Stomach (tissue), 19 donors: ENCODE measurements at places on chromosomes 3 and 15.
A peak's percentile ranks its signal among the peaks of the same experiment; 100 is the strongest.

- DNase-seq, result no peak
- no peak overlapping the region for H3K4me3 ChIP-seq
- H3K27me3 ChIP-seq, result no peaks in the 10 kb centered on the region
- H3K36me3 ChIP-seq, result no peaks in the 10 kb centered on the region
- no peaks in the 10 kb centered on the region for H3K4me1 ChIP-seq
- no peak overlapping the region for H3K27ac ChIP-seq
Measured at GRCh38 chr3:116920826-116921610, 211.4 kb downstream of the TUSC7 start.

GRCh38 chr15:63597038-63597790, at the start of gene FBXL22:
Gene FBXL22 (plus strand): TSS chr15:63597387. CDS start chr15:63597393, 6 bp downstream.
- DNase-seq, result no peak
- H3K36me3 ChIP-seq, result peaks cover 26% of the 10 kb centered on the region

DNA sequence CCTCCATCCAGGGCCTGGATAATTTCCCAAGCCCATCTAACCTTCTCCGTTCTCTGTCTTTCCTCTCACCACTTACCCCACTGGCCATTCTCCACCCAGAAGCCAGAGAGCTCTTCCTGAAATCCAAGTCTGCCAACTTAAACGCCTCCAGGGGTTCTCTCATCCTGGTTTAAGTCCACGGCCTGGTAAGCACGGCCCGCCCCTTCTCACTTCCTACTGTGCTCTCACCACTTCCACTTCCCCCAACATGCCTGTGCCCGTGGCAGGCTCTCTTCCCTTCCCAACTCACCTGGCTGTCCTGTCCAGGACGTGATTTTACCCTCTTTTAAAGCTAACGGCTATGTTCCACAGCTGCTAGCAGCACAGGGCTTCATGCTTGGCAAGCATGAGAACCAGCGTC, 1.7 kb upstream of the CX3CR1 start:
- H3K4me1 ChIP-seq, result no peaks in the 10 kb centered on the region
- no peak for DNase-seq
- no peaks in the 10 kb centered on the region for H3K27me3 ChIP-seq
- H3K36me3 ChIP-seq, result no peaks in the 10 kb centered on the region
- no peak overlapping the region for H3K27ac ChIP-seq

DNA sequence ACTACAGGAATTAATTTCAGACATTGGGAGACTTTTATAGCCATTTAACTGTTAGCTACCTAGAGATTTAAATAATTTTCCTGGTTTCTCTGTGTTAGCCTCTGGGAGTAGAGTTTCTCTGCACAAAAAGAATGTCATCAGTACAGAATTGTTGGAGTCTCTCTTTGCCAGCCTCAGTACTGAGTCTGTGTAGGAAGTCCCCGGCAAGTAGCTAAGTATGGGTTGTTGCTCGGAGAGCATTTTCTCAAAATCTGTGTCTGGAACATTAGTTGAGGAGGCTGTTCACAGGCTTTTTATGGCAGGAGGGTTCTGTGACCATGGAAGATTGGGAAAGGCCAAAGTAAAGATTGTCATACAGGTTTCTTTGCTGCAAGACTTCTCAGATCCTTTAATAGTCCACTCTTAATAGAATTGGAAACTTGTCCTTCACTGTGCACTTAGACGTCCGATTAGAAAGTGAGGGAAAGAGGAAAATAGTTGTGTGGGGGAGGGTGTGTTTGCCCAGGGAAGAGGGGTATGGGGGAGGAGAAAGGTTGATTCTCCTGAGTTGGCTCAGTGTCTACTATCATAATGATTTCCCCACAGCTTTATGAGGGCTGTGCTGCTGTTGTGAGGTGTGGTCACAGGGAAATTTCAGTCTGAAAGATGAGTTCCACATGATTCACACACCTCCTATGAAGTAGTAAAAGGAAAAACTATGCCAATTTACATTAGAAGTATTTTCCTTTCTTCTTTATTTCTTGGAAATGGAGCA, 207.1 kb downstream of the PTPRG start:
- H3K4me3 ChIP-seq, result no peak overlapping the region
- H3K27me3 ChIP-seq, result no peaks in the 10 kb centered on the region
- H3K27ac ChIP-seq, result no peak overlapping the region
- DNase-seq, result no peak
- H3K36me3 ChIP-seq, result no peaks in the 10 kb centered on the region

- no peak overlapping the region for H3K4me3 ChIP-seq
- no peaks in the 10 kb centered on the region for H3K36me3 ChIP-seq
- peak overlapping the region; percentile 81 for H3K27ac ChIP-seq
- no peaks in the 10 kb centered on the region for H3K27me3 ChIP-seq
Measured at GRCh38 chr3:58042947-58043707, 34.9 kb downstream of the FLNB start.

DNA sequence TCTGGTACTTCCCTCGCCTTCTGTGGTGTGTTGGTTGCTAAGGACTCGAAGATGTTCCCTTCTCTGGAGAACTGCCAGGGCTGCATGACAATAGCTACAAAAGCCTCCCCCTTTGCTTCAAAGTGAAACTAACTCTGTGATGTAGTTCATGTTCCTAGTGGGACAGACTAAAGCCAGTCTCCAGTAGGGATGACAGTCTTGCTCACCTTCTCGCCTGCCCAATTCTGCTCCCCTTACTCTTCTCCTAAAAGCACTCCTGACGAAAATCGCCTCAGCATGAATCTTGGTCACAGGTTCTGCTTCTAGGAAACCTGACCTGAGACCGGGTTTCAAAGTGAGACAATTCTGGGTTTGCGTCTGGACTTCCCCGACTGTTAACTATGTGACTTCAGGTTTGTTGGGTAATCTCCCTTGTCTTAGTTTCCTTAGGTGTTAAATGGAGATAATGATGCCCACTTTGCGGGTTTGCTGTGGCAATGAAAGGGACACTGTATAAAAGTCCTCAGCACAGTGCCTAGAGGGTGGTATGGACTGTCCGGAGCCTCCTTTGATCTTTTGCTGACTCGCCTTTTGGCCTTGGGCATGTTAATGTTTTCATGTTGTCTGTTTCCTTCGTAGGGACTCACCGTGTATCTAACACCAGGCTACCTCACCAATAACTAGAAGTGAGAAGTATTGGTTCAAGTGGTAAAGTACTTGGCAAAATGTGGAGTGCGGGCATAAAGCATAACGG, 24.9 kb upstream of the THRB start:
- peaks cover 15% of the 10 kb centered on the region for H3K4me1 ChIP-seq
- no peak overlapping the region for H3K27ac ChIP-seq
- H3K36me3 ChIP-seq, result no peaks in the 10 kb centered on the region
- H3K27me3 ChIP-seq, result no peaks in the 10 kb centered on the region
- no peak for DNase-seq

- no peaks in the 10 kb centered on the region for H3K4me1 ChIP-seq
- H3K27me3 ChIP-seq, result no peaks in the 10 kb centered on the region
- H3K4me3 ChIP-seq, result no peak overlapping the region
- no peak overlapping the region for H3K27ac ChIP-seq
- DNase-seq, result no peak
Measured at GRCh38 chr3:80526153-80526552, 758.4 kb upstream of the ROBO1 start.

DNA sequence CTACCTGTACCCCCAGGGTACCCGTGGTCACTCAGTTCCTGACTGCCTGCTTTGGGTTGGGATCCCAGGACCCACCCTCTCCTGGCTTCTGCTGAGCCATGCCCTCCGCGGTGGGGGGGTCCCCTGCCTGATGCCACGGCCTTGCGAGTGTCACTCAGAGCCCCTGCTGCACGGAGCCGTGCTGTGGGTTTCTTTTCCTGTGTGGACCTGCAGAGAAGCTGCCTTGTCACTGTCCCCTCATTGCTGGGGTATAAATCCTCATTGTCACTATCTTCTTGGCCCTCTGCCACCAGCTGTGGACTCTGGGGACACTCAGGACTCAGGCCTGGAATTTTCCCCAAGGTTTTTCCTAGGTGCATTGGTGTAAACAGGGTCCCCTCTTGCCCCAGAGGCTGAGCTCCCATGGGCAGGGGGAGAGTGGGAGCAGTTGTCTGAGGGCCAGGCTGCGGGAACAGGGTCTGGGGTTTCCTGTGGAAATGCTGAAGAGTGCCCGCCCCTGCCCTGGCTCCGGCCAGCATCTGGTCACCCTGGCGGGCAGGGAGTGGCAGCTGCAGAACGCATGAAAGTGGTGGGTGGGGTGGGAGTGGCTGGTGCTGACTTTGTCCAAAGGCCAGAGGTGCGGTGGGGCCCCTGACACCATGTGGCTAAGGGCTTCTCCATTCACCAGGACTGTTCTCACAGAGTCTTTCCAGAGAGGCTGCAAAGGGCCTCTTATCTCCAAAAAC, 191.7 kb downstream of the GOLGA6L6 start:
- H3K4me3 ChIP-seq, result no peak overlapping the region
- DNase-seq, result peak; percentile 25
- H3K27ac ChIP-seq, result no peak overlapping the region
- H3K27me3 ChIP-seq, result no peaks in the 10 kb centered on the region

GRCh38 chr3:39907981-39908380, 98.6 kb downstream of the MYRIP start:
- H3K27me3 ChIP-seq, result no peaks in the 10 kb centered on the region
- H3K36me3 ChIP-seq, result no peaks in the 10 kb centered on the region
- H3K4me1 ChIP-seq, result peaks cover 26% of the 10 kb centered on the region
- no peak for DNase-seq

GRCh38 chr15:62847900-62848489, 194.6 kb upstream of the TPM1 start:
- no peaks in the 10 kb centered on the region for H3K27me3 ChIP-seq
- H3K36me3 ChIP-seq, result peaks cover 24% of the 10 kb centered on the region
- peaks cover 5% of the 10 kb centered on the region for H3K4me1 ChIP-seq
- H3K27ac ChIP-seq, result peak overlapping the region; percentile 74
- H3K4me3 ChIP-seq, result no peak overlapping the region
- peak; percentile 74 for DNase-seq

DNA sequence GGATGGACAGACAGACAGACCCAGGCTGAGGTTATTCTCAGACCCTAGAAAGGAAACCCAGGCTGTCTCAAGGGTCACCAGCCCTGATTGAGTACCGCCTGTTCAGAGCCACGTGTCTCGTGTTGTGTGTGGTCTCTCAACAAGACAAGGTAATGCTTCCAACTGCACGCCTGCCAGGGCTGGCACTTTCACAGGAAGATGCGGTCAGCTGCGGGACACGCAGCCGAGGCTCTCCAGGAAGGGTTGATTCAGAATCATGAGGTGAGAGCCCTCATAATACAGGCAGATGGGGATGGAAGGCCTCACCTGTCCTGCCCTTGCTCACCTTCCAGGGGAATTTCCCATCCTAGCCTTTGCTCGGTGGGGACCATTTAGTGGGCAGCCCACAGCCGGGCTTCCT, 81.4 kb downstream of the TOP2B start:
- H3K4me1 ChIP-seq, result no peaks in the 10 kb centered on the region
- no peak for DNase-seq
- H3K36me3 ChIP-seq, result peaks cover 8% of the 10 kb centered on the region
- H3K27ac ChIP-seq, result no peak overlapping the region
- no peak overlapping the region for H3K4me3 ChIP-seq
- no peaks in the 10 kb centered on the region for H3K27me3 ChIP-seq

DNA sequence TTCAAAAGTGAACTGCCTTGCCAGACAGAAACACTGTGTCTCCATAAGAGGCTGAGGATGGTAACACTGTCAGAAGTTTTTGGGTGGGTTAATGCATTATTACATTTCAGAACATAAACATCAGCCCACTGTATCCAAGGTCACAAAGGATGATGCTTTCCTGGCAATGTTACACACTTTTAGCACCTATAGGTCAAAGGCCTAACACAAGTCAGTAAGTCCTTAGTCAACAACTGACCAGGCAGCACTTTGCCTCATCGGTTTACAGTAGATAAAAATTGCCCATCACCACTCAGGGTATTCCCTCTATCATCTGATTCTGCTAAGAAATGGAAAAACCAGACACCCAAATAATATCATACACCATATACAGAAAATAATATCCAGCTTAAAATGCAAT, 98.4 kb downstream of the CTNNB1 start:
- no peaks in the 10 kb centered on the region for H3K27me3 ChIP-seq
- H3K4me1 ChIP-seq, result no peaks in the 10 kb centered on the region
- no peak overlapping the region for H3K27ac ChIP-seq
- H3K4me3 ChIP-seq, result no peak overlapping the region
- DNase-seq, result no peak

GRCh38 chr15:77775373-77775772, 142.7 kb upstream of the LINGO1 start:
- no peak overlapping the region for H3K27ac ChIP-seq
- no peaks in the 10 kb centered on the region for H3K4me1 ChIP-seq
- no peaks in the 10 kb centered on the region for H3K27me3 ChIP-seq
- DNase-seq, result no peak

DNA sequence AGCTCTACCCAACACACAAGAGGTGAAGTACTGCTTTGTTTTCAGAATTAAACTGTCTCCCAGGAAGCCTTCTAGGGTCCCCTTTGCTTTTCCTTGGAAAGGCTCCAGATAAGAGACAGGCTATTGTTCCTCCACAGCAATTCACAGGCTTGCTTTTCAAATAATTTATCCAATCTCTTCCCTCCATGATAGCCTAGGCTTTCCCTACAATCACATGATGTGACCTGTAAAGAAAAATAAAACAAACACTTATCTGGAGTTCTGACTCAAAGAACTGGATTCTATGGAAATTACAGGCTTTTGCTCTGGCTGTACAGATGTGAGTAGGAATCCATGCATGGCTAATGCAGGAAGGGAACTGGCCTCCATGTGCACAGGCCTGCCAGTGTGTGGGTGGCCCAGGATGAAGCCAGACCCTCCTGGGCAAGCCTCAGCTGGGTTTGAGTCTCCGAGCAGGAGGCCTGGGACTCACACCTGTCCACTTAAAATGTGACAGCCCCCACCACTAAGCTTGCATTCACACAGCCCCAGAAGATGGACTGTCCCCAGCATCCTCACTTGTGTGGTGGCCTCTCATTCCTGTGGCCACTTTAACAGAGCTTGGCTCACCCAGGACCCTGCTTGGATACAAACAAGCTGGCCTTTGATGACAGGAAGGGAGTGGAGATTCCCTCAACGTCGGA, 75.8 kb upstream of the LEKR1 start:
- H3K4me3 ChIP-seq, result no peak overlapping the region
- no peaks in the 10 kb centered on the region for H3K27me3 ChIP-seq
- no peak for DNase-seq
- no peaks in the 10 kb centered on the region for H3K4me1 ChIP-seq
- no peaks in the 10 kb centered on the region for H3K36me3 ChIP-seq
- no peak overlapping the region for H3K27ac ChIP-seq

DNA sequence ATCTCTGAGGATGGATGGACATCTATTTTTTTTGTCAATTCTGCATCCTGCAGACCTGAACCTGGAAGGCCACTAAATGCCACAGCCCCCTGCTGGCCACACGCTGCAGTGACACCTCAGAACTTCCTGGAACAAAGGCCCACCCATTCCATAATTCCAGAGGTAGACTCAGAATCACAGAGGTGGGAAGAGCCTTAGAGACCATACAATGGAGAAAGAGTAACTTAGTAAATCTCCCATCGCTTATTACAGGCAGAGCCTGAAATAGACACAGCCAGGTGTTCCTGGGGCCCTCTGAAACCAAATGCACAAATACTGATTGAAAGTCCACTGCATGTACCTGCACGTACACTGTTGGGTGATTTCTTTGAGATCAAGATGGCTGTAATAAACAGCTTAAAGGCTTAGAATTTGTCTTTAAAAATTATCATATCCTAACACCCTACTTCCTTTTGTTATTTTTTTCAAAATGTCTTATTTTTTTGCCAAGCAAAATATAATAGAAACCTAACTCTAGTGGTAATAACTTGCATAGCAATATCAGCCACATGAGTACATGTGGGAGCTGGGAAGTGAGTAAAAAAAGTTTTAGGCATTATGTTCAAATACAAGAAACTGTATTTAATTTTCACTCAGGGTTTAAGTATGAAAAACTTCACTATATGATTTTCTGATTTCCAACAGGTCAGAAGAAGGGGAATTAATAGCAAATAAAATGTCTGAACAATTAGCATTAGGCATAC, 62.7 kb downstream of the EOMES start:
- H3K36me3 ChIP-seq, result no peaks in the 10 kb centered on the region
- no peaks in the 10 kb centered on the region for H3K4me1 ChIP-seq
- no peak overlapping the region for H3K4me3 ChIP-seq
